ENCODE measurements at places on chromosomes 11 and 22.

DNA sequence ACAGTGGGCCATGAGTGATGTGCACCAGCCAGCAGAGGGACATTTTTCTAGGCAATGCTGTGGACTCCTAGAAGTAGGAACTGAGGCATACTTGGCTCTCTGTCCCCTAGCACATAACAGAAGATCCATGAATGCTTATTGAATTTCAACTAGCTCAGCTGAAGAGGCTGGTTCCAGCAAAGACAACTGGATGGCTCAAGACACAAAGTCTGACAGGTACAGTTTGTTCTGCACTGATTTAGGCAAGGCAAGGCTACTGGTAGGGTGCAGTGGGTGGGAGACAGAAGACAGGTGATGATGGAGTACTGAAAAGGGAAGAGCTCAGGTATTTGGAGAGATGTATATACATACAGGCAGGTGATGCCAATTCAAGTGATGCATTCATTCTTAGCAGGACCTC, 72.4 kb upstream of the USP47 start:
- no peak for DNase-seq

DNA sequence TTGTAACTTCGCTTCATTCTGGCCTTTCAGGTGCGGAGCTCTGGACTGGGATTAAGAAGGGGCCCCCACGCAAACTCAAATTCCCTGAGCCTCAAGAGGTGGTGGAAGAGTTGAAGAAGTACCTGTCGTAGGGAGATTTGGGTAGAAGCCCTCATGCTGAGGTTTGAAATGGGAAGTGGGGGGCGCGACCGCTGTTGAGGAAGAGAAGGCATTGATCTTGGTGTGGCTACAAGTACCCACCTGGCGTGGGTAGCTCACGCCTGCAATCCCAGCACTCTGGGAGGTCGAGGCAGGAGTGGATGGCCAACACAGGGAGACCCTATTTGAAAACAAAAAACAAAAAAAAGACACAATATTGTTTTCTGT, 779 bp downstream of the SELENOH start:
- DNase-seq = no peak

- no peak for DNase-seq
Measured at GRCh38 chr22:50727678-50728522, 10.1 kb upstream of the ACR start.

DNA sequence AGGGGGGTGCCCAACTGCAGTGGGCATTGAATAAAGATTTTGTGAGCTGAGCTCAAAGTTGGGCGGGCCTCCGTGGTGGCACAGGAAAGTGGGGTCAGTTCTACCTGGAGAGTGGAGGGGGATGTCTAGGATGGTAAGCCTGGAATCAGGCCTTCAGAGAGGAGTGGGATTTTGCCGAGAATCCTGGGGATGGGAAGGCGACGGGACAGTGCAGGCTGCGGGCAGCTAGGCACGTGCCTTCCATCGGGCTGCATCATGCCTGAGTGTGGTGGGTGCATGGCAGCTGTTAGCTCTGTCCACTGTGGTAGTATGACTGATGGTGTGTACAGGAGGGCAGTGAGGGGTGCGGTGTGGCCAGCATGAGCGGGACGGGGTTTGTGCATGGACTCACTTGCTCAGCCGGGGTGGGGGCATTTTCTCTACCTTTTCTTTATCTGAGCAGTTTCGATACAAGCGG, 3.6 kb downstream of the SHANK3 start:
- DNase-seq = no peak

- DNase-seq = no peak
Measured at GRCh38 chr11:107413352-107413751, 44.3 kb downstream of the CWF19L2 start.

DNA sequence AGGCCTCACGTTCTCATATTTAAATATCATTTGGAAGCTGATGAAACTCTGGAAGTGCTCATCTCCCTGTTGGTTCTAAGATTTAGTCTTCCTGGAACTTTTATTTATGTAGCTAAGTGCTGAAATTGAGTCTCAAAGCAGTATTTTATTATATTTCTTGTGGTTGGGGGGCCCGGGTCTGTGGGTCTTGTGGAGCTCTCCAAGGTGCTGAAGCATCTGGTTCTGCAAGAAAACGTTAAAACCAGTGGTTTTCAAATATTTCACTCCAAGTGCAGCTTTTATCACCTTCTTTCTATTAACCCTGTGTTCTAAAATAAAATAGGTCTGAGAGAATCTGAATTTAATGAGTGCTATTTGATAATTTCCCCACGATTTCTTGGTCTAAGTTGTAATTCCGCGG, 1404.8 kb downstream of the TBC1D22A start:
- no peak for DNase-seq

DNA sequence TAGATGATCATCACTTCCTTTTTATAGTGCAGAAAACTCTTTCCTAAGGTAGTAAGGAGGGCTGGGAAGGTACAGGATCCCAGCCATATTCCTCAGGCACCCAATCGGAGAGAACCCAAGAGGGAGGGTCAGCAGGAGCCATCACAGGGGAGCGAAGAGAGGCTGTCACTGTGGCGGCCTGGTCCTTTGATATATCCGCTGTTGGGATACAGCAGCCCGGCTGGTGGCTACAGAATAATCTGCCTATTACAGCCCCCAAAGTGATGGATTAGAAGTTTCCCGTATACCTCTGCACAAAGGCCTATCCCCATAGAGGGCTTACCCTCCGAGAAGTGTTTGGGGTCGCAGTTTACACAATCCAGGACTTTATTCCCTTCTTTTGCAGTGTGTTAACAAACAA, 48.5 kb downstream of the OR4D9 start:
- DNase-seq = no peak

DNA sequence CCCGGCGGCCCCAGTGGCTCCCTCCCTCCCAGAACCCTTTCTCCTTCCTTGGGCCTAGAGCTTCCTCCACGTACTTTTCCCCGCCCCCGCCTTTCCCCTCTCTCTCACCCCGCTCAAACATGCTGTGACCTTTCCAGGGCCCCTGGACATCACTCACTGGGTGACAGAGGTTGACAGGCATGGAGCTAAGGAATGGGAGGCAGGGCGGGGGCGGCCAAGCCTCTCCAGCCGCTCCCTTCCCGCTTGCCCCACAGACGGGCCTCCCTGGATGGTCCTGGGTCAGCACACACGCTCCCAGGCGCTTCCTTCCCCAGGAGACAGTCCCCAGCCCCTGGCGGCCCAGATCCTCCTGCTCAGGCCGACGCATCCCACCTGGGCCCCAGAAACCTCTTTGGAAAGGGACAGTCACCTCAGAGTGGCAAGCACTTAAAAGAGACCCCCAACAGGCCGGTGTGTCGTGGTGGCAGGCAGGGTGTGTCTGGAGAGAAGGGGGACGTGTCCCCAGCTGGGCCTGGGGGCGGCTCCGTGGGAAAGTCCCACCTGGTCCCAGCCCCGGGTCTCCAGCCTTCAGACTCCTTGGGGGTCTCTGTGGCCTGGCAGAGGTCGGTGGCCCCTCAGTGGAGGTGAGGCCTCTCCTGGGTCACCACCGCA, 8.8 kb downstream of the H19 start:
- DNase-seq = no peak

DNA sequence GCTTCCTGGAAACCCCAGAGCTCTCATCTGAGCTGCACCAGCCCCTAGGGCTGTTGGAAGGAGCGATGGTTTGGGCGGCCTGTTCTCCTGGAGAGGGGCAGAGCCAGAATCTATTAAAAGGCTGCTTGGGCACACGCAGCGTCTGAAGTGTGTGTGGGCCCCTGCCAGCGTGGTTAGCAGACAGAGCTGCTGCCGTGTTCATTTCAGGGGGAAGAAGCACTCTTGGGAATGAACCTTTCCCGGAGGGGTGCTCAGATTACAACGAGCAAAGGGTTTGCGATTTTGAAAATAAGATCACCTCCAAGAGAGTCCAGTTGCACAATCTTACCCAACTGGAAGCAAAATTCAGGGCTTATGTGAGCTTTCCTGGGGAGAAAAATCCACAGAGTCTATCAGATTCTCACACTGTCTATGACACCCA, 12.9 kb downstream of the ANO1 start:
- DNase-seq = no peak

DNA sequence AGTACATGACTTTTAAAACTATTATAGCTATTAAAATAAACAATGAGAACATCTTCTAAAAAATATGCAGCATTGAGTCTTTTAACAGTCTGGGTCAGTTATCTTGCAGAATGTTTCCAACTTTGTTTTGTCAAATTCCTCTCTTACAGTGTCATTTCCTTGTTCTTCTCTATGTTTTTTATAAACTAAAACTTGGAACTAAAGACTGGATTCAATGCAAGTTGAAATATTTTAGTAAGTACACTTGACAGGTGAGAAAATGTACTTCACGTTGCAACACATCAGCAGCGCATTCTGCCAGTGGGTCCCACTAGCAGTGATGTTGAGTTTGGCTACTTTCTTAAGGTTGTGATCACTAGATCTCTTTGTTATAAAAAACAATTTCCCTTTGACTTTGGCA, 1407.6 kb upstream of the RAG2 start:
- DNase-seq = peak; percentile 15

GRCh38 chr22:40609216-40609615, 27.3 kb downstream of the MRTFA start:
- no peak for DNase-seq

- no peak for DNase-seq
Measured at GRCh38 chr11:72779495-72780128, 14.2 kb downstream of the STARD10 start.

- no peak for DNase-seq
Measured at GRCh38 chr11:62088331-62088933, 35.4 kb upstream of the INCENP start.

DNA sequence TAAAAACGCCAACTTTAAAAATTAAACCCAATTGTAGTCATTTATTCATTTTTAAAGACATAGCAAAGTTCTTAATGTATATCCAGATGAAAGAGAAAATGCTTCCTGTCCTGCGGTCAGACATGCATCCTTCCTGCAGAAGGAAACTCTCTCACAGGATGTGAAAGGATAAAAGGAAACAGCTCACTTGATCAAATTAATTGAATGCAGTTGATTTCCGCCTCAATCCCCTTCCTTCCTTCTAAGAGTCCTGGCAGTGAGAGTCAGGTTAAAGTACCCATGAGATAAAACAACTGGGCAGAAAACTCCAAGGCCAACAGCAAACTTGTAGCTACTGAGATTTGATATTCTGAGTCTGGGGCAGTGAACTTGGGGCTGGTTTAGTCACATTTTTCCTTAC, 38.5 kb downstream of the CWC15 start:
- DNase-seq = no peak

DNA sequence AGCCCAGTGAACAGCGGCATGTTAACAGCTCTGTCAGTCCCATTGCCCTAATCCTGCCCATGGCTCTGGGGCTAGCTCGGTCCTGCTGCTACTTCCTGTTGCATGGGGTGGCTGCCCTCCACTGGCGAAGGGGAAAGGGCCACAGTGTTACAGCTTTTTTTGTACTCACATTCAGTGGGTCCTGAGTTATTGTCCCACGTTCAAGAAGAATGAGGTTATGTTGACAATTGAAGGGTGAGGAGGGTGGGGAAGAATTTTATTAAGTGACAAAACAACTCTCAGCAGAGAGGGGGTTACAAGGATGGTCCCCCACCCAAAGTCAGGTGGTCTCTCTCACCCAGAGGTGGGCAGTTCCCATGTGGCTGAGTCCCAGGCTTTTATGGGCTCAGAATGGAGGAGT, 17.7 kb upstream of the MS4A7 start:
- DNase-seq = no peak

GRCh38 chr11:44709966-44710365, 16.8 kb upstream of the TSPAN18 start:
- no peak for DNase-seq

DNA sequence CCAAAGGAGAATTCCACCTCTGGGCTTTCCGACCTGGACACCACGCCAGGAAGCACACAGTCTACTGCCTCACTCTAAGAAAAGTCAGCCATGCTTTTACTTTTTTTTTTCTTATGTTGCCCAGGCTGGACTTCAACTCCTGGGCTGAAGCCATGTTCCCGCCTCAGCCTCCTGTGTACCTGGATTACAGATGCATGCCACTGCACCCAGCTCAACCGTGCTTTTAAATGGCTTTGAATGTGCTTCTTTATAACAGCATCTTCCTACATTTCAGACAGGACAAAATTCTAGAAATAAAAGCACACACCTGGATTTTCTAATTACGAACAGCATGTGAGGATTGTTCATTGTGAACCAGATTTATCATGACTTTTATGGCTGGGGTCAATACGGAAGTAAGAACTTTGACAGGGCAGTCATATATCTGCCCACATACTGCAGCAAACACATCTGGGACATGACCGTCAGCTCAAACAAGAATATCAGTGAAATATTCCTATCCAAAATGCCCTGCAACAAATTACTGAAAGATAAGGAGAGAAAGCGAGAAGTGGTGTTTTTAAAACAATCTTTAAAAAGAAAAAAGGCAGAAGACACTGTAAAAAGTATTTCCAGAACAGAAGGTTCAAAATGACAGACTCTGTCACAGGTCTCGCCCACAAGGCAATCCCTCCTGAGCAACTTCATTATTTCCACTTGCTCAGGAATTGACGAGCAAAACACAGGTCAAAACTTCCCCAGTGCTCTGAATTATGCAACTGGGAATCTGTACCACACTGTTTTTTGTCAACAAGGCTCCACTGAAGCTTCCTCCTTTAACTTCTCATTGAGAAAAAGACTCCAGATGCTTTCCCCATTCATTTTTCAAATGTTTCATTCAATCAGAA, 42.1 kb downstream of the PACSIN2 start:
- no peak for DNase-seq

DNA sequence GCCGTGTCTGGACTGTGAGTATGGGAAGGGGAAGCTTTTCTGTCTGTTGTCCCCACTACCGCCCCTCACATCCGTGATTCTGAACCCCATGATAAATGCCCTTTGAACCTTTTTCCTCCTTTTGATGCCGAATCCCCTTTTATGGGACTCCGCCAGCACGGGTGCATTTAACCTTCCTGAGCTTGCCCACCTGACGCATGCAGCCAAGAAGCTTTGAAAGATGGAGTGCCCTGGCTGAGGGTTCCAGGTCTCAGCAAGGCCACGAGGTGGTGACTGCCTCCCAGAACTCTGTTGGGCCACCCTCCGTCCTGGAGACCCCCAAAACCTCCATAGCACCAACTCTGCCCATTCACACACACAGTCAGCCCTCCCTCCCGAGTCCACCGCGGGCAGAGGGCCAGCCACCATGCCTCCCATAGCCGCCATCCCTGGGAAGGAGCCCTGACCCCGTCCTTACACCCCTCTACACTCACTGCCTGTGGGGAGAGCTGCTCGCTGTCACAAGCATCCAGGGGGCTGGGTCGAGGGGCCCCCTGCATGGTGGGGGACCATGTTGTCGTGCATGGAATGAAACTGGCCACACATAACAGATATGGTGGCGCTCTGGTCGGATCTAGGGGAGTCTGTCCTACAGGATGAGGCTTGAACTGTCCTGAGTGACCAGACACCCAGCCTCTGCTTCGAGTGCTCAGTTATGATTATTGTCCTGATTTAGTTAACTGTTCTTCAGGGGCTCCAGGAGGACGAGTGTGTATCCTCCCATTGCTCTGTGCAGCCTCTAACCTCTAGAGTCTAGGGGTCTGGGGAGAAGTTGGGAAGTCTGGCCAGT, 822 bp upstream of the COMT start:
- no peak for DNase-seq

DNA sequence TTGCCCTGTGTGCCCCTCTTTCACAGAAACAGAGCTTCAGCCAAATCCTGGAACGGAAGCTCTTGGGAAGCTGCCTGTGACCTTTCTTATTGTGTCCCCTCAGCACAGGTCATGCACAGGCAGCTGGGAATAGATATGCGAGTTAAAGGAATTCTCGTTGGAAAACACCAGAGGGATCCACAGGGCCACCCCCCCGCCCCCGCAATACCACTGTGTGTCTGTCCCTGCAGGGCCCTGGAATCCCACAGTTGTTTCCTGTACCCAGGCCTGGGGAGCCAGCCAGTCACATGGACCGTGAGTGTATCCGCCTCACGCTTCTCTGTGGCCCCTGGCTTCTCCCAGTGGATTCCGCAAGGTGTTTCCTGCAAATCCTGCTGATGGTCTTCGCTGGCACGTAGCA, 29.0 kb downstream of the TIMP3 start:
- DNase-seq = no peak
